ENCODE measurements at places on chromosomes 11 and 22.

DNA sequence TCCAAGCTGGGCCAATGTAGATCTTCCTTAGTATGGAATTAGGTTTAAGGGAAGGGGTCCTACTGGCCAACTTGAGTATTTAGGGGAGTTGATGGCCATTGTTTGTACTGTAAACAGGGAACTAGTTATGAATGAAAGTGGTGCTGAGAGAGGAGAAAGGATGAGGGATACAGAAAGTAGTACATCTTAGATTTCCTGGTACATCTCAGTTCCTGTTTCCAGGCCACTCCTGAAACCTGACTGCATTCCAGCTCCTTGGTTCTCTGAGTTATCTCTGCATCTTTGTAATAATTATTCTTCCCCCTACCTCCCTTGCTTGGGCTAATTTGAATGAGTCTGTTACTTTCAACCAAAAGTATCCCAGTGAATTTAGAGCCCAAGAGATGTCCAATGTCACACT is 30.1 kb downstream of the MIAT start:
- DNase-seq = no peak

GRCh38 chr11:78081583-78081982 is 1.9 kb upstream of the NDUFC2 start:
- DNase-seq = no peak

GRCh38 chr11:123454060-123454651 is 24.1 kb downstream of the GRAMD1B start:
- DNase-seq = peak; percentile 70

DNA sequence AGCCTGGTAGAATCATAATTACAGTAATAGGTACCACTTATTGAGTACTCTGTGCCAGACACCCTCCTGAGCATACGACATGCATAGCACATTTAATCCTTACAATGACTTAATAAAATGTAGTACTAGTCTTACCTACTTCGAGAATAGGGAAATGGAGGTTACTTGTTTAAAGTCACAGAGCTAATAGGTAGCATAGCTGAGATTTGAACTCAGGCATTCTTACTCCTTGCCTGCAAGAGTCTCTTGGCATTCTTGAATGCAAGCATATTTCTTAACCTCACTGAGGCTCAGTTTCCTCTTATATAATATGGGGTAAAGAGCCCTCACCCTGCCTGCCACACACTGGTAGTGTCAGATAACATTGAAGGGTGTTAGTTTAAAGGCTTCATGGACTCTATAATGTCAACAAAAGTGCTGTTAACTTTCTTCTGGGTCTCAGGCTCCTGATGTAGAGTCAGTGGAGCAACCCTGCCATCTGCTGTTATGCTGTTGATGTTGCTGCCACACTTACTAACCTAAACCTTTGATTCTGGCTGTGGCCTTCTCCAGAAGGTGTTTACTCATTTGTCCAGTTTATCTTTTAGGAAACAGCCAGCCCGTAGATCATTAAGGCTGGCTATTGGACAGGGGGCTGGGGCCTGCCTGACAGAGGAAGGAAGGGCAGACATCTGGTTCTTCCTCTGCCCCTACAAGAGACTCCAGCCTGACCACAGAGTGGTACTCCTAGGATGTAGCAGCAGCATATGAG is 18.9 kb downstream of the LIMK2 start:
- peak; percentile 13 for DNase-seq

DNA sequence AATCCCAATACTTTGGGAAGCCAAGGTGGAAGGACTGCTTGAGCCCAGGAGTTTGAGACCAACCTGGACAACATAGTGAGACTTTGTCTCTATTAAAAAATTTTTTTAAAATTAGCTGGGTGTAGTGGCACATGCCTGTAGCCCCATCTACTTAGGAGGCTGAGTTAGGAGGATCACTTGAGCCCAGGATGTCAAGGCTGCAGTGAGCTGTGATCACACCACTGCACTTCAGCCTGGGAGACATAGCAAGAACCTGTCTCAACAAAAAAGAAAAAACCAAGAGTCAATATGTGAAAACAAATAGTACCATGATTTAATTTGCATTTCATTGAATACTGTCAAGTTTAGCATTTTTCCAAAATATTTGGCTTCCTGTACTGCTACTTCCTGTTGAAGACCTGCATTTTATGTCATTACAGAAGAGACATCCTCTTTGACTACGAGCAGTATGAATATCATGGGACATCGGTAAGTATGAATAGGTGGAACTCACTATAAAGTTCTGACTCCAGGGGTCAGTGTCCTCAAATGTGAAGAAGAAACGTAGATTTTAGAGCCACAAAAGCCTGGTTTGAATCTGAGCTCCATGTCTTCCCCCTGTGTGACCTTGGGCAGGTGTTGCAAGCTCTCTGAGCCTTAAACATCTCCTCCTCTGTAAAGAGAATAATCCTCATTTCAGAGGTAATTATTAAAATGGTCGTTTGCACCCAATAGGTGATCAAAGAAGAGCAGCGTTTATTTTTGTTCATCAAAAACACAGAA is 16.0 kb downstream of the CDC45 start:
- no peak for DNase-seq

GRCh38 chr22:27185760-27186302 is 528.4 kb downstream of the MIAT start:
- no peak for DNase-seq
